ENCODE measurements at places on chromosomes 12 and 14. TPM values are rescaled to one million over a fixed set of nuclear protein-coding genes. Genes with fewer than 3 reads are reported as not detected.

DNA sequence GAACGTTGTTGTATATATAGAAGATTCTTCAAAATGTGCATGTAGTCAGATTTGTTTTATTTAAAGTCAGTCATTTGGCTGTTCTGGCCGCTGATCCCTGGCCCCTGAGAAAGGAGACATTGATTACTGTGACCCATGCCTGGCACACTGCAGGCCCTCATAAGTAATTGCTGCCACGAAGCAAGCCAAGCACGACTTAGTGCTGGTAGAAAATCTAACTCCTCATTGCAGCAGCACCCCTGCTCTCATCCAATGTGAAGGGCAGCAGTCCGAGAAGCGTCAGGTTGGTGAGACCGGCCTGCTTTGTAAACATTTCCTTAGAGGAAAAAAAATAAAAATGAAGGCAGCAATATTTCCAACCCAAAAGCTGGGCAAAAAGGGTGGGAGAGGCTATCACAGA lies 22.8 kb upstream of the TMTC2 start:
- DNase-seq, result peak; percentile 77

GRCh38 chr12:6193853-6194815 lies 6.1 kb upstream of the CD9 start:
- DNase-seq, result no peak

GRCh38 chr12:56061982-56062381 lies 18.0 kb upstream of the ERBB3 start:
- no peak for DNase-seq

Gene RFX4
- not detected for total RNA-seq
